SHP77 (cell line): ENCODE measurements at places on chromosomes 5 and 9.
A peak's percentile ranks its signal among the peaks of the same experiment; 100 is the strongest.

DNA sequence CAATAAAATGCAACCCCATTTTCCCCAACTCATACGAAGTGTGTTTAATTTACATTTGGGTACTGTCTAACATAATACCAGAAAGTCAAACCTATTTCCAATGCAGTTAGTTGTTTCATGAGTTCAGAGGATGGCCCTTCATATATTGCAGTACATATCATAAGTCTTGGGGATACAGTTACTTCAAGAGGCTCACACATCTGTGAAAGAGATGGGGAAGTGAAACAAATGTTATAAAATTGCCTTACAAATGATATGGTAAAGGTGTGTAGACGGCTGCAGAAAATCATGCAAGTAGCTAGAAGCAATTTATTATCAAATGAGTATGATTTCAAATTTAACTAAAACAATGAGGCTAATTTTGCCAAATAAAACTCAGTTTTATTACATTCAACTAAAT lies 219.0 kb upstream of the CDH12 start:
- DNase-seq: no peak

DNA sequence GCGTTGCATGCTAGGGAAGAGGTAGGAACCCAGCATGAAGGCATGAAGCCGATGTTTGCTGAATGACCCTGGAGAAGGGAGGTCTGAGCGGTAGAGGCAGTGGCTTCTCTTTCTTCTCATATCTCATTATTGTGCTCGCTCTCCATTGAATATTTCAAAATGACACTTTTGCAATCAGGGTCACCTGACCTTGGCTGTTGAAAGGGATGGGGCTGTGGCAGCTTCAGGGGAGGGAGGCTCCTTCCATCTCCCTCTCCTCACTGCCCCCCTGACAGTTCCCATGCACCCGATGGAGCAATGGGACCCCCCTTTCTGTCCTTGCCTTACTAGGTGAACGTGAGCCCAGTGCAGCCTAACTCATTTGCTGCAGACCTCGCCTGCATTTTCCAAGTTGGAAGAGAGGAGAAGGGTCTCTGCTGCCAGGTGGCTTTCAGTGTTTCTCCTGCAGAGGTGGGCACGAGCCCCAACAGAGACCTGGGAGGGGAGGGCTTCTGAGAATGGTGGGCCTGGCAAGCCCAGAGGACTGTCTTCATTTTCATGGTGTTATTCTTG lies 17.9 kb downstream of the STC2 start:
- DNase-seq: no peak

GRCh38 chr5:54093081-54093492 lies 217.3 kb downstream of the ARL15 start:
- no peak for DNase-seq

GRCh38 chr9:86286278-86286677 lies 3.9 kb upstream of the ISCA1 start:
- DNase-seq: no peak

- DNase-seq: no peak
These were observed 283.3 kb downstream of the NSG2 start for GRCh38 chr5:174328631-174329299.

DNA sequence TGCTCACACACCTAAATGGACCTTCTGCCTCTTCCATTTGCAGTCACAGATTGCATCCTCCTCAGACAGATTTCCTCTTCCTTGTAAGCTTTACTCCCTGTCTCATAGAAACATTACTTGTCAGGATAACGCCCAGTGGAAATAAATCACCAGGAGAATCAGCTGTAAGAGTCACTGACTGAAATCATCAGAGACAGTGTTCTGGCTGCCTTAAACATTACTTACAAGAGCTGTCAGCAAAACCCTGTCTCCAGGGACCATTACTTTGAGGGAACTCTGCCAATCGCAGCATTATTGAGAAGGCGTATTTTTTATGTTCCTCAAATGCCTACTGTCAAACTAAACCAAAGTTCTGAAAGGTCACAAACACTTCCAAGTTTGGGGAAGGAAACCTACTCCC lies 5.9 kb downstream of the DPYSL3 start:
- no peak for DNase-seq

GRCh38 chr5:58107704-58108103 lies 352.2 kb downstream of the PLK2 start:
- no peak for DNase-seq

DNA sequence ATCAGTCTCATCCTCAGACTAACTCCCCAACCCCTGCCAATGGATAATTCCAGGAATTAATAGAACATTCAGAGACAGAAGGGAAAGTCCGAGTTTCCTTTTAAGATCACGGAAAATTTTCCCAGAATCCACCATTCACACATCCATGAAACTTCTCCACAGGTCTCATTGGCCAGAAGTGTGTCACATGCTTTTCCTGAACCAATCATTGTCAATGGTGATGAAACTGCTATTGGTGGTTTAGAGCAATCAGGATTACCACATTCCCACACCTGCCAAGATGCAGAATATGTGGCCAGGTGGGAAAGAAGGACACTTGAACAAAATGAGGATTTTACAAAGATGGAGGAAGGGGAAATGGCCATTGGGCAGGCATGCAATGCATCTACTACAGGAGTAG lies 29.3 kb upstream of the SNX2 start:
- no peak for DNase-seq

DNA sequence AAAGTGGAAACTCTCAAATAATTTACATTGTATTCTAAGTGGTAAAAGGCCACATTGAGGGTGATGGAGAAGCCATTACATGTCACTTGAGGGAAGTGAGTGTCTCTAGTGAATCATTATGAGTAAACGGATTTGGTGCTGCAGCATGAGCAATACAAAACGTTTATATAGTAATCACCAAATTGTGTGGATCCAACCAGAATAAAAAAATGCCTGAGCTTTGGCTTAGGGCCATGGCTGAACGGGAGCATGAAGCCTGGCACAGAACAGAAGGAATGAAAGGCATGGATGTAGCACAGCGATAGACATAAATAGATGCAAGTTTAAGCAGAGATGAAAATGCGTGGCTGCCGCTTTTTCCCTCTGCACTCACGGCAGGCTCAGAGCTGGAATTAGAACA lies 58.3 kb downstream of the PTTG1 start:
- no peak for DNase-seq

- no peak for DNase-seq
These were observed 335.0 kb downstream of the ARRDC3 start for GRCh38 chr5:91048073-91048472.

DNA sequence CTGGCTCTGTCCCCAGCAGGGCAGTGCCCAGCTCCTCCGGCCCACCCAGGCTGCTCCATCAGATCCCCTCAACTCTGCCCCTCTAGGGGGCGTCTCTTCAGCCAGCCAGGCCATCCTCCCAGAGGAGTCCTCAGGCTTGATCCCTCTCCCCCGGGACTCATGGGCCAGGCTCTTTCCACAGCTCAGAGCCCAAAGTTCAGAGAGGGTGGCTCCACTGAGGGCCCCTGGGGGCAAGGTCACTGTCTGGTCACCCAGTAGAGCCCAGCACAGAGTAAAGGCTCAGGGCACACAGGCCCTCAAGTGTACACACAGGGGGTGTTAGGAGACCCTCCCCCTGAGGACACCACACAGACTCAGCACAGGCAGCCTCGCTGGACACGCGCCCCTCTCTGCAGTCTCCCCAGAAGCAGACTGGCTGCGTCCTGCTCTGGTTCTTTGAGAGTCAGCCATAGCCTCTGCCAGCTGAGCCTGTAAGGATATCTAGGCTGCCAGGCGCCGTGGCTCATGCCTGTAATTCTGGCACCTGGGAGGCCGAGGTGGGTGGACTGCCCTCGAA lies 64.8 kb downstream of the PAX5 start:
- no peak for DNase-seq

DNA sequence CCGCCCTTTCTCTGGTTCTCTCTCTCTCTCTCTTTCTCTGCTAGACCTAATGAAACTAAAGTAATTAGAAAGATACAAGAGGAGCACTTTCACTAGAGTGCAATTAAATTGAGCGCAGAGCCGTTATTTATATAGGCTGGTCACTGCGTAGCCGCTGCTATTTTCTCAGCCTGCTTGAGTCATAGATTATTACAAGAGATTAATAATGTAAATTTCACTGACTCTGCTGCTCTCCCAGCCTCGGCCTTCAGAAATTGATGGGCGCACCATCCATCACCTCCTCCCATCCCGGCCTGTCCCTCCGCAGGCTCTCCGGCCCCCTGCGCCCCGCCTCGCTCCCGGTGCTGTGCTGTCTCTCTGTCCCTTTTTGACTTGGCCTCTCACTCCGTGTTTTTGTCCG lies 268.0 kb upstream of the MVB12B start:
- no peak for DNase-seq

- no peak for DNase-seq
These were observed 6.2 kb upstream of the SLC1A3 start for GRCh38 chr5:36599986-36600779.

GRCh38 chr5:159101685-159102084 lies 2.0 kb upstream of the EBF1 start:
- no peak for DNase-seq

- no peak for DNase-seq
These were observed 34.1 kb downstream of the CRHBP start for GRCh38 chr5:76986825-76987526.

DNA sequence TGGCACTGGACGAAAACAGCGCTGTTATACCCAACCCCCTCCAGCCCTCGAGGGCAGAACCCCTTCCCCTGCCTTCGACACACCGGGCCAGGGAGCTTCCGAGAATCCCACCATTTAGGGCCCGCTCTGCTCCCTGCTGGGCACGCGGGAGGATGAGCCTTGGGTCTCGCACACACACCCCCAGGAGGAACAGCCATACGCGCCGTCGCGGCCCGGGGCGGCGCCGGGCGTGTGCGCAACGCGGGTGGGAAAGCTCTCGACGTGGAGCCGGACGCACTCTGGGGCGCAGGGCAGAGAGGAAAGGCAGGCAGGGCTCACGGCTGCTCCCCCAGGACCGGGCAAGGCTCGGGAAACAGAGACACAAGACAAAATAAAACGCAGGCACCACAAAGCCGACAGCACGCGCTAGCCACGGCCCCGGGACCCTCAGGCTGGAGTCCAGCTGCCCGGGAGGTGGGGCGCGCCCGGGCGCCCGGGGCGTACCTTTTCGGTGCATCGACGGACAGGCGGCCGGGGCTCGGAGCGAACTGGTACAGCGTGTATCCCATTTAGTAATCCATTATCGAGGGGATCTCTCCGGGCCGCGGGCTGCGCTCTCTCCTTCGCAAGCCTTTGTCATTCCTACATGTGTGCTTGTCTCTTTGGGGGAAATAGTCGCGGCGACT lies 789 bp downstream of the SEMA6A start:
- DNase-seq: no peak

DNA sequence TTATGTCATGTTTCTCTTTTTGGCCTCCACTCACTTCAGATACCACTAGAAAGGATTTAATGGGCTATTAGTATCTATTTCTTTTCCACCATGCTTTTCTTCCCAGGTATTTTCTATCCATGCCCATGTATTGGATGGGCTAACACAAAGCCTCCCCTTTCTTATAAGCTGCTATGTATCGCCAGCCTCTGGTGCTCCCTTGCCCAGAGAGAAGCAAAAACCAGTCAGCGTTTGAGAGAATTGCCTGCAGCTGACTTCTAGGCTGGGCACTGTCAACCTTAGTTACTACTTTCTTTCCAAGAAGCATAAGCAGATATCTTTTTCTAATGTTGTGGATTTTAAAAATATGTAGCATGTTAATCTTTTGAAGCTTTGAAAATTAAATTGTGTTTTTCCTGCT lies 30.2 kb upstream of the HSPB3 start:
- DNase-seq: no peak

DNA sequence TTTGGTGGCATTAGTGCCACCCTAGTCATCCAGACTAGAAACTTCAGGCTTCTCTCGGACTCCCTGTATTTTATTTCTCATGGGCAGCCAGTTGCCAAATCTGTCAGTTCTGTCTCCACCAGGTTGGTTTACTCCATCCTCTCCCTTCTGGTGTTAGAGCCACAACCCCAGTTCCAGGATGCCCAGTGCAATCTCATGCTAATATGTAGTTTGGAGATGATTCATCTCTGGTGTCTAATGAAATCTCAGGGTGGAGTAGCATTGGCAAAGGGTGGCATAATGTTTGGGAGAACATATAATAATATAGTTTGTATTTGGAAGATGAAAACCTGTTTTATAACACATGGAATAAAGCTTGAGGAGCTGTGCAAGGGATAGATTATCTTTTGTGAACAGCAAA lies 30.2 kb downstream of the SLC46A2 start:
- no peak for DNase-seq

GRCh38 chr9:114662081-114662989 lies 4.7 kb upstream of the TEX53 start:
- DNase-seq: peak; percentile 49

- no peak for DNase-seq
These were observed 46.3 kb upstream of the TNFSF15 start for GRCh38 chr9:114852050-114852594.

DNA sequence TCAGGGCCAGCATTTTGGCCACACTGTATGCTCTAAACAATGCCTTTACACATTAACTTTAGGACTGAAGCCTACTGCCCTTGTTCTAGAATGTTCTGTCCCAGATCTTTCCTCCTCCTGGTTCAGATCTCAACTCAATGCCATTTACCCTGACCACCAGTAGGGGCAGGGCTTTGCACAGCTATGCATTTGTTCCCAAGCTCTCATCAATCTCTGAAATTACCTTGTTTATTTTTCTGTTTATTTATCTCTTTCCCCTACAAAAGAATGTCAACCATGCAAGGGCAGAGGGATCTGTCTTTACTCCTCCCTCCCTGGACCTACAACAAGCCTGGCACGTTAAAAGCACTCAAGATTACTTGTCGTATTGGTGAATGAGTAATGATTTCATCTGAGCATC lies 612.9 kb downstream of the BNC2 start:
- DNase-seq: no peak

DNA sequence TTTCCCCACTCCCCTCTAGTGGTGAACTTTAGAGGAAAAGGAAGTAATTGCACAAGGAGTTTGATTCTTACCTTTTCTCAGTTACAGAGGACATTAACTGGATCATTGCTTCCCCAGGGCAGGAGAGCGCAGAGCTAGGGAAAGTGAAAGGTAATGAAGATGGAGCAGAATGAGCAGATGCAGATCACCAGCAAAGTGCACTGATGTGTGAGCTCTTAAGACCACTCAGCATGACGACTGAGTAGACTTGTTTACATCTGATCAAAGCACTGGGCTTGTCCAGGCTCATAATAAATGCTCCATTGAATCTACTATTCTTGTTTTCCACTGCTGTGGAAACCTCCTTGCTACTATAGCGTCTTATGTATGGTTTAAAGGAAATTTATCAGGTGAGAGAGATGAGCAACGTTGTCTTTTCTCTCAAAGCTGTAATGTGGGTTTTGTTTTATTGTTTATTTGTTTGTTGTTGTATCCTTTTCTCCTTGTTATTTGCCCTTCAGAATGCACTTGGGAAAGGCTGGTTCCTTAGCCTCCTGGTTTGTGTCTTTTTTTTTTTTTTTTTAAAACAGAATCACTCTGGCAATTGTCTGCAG lies 25.3 kb downstream of the SLC22A5 start:
- DNase-seq: no peak

- no peak for DNase-seq
These were observed 6.3 kb downstream of the UCK1 start for GRCh38 chr9:131524665-131525315.

GRCh38 chr9:16367605-16368231 lies 502.8 kb downstream of the BNC2 start:
- DNase-seq: no peak
